Omental fat pad (tissue), 4 donors: ENCODE measurements at places on chromosomes 11 and 22. TPM values are rescaled to one million over a fixed set of nuclear protein-coding genes. Genes with fewer than 3 reads are reported as not detected.

Gene SIDT2
- 63.4 TPM for total RNA-seq

Gene IGSF22
- total RNA-seq: 0.13 TPM

Gene SLC17A6
- total RNA-seq: not detected

Gene ISX
- not detected for total RNA-seq

DNA sequence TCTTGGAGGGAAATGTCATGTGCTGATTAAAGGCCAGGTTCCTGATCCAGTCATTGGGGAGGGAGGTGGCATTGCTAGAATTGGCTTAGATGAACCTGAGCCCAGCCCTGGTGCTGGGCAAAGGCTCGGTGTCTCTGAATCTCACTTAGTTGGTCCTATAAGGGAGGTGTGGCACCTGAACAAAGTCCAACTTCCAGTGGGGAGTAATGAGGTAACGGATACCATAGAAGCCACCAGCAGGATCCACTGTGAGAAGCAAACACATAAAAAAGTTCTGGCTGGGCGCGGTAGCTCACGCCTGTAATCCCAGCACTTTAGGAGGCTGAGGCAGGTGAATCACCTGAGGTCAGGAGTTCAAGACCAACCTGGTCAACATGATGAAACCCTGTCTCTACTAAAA is 26.6 kb downstream of the PRDM11 start:
- DNase-seq: no peak

- no peak for DNase-seq
Observed at GRCh38 chr11:112249871-112250610, 10.6 kb downstream of the PLET1 start.

DNA sequence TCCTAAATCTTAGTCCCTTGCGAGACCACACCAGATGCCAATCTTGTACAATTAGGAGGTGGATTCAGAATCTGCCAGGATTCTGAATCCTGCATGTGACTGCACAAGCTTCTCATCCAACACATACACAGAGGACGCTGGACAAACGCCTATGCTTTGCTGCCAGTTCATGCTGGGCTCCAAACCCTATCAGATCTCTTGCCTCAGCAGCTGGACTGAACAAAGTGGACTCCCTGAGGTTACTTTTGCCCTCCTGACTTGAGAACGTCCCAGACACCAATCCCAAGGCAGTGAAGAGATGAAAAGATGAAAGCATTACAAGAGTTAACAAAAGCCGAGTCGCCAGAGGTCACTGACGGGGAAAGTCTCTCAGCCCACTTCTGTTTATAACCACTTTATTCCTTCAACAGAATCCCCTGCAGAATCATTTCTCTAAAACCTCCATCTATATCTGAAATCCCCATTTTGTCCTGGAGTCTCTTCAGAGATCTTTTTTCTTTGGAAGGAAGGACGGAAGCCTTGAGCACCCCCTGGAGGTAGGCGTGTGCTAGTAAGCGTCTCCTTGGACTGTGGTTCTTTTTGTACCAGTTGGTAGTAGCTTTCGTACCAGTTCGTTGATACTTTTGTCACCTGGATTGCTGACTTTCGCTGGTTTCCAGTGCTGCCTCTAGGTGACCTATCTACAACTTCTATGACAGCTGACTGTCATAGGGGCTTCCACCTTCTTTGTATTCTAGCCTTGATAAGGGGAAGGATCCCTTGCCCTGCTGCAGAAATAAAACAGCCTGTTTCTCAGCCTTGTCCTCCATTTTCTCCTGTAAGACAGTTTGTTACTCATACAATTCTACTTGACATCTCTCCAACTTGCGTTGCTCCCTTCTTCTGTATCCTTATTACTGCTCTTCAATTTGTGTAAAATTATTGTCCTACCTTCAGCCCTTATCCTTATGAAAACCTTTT is 26.1 kb upstream of the EED start:
- DNase-seq: no peak

GRCh38 chr11:112627588-112628045 is 333.6 kb upstream of the NCAM1 start:
- DNase-seq: no peak

DNA sequence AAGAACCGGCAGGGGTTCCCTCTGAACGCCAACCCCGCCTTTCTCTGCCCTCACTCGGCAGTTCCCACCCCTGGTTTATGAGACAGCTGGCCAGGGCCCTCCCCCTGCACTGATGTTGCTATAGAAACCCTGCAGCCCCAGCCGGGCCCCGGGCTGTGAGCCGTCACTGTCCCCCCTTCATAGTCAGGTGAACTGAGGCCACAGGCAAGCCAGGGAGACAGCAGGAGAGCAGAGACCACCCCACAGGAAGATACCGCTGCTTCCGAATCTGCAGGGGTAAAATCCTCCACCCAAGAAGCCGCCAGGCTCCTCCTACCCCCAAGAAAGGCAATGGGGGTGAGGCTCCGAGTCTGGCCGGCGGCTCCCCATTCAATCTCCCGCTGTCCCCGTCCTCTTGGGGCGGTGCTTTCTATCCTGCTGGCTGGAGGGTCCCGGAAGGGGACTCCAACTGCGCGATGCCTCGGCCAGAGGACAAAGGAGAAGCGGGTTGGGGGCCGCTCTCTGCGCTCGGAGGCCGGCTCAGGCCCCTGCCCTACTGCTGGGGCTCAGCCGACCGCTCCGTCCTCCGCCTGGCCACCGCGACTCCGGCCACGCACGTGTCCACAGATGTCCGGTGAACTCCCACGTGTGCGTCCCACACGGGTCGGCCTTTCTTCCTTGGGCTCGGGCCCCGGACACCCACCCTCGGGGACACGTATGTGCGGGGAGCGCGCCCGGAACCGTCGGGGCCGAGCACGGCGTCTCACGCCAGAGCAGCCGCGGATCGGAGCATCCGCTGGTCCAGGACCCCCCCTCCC is 587 bp downstream of the SLC25A22 start:
- DNase-seq: no peak
